ENCODE measurements at places on chromosomes 5 and 9. TPM values are rescaled to one million over a fixed set of nuclear protein-coding genes. Genes with fewer than 3 reads are reported as not detected.

GRCh38 chr5:173098787-173099186 is 42.6 kb downstream of the CREBRF start:
- no peak for DNase-seq
- no peak overlapping the region for H3K4me3 ChIP-seq
- H3K36me3 ChIP-seq: peaks cover 9% of the 10 kb centered on the region

GRCh38 chr5:34452170-34452828 is 203.8 kb upstream of the RAI14 start:
- no peaks in the 10 kb centered on the region for H3K4me1 ChIP-seq
- no peak for DNase-seq
- H3K36me3 ChIP-seq: no peaks in the 10 kb centered on the region
- H3K27me3 ChIP-seq: no peaks in the 10 kb centered on the region
- no peak overlapping the region for H3K27ac ChIP-seq

- no peak overlapping the region for H3K27ac ChIP-seq
- H3K4me3 ChIP-seq: no peak overlapping the region
- H3K36me3 ChIP-seq: no peaks in the 10 kb centered on the region
- no peak for DNase-seq
- H3K4me1 ChIP-seq: no peaks in the 10 kb centered on the region
Measured at GRCh38 chr5:82601077-82601476, 322.9 kb upstream of the RPS23 start.

The SLC24A2 gene
- total RNA-seq: not detected

- no peak overlapping the region for H3K27ac ChIP-seq
- H3K4me1 ChIP-seq: no peaks in the 10 kb centered on the region
- H3K27me3 ChIP-seq: no peaks in the 10 kb centered on the region
- H3K4me3 ChIP-seq: no peak overlapping the region
Measured at GRCh38 chr5:43785198-43785597, 182.2 kb downstream of the NNT start.
